Kidney epithelial cell (primary cell): ENCODE measurements at places on chromosomes 12 and 14.

DNA sequence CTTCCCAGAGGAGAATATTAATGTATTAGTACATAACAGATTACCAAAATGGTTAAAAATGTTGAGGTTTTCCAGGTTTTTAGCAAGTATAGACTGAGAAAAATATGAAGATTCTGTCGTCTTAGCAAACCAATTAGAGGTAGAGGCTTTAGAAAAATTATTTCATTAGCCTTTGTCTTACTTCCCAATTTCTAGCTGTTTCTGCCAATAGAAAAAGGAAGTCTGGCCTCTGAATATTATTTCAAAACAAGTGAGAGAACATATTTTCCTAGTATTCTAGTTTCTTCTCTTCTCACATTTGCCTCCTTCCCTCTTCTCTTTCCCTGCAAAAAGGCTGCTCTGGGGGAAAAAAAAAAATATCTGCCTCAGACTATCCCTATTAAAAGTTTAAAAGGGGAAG, 16.4 kb downstream of the IPO8 start:
- DNase-seq, result no peak

DNA sequence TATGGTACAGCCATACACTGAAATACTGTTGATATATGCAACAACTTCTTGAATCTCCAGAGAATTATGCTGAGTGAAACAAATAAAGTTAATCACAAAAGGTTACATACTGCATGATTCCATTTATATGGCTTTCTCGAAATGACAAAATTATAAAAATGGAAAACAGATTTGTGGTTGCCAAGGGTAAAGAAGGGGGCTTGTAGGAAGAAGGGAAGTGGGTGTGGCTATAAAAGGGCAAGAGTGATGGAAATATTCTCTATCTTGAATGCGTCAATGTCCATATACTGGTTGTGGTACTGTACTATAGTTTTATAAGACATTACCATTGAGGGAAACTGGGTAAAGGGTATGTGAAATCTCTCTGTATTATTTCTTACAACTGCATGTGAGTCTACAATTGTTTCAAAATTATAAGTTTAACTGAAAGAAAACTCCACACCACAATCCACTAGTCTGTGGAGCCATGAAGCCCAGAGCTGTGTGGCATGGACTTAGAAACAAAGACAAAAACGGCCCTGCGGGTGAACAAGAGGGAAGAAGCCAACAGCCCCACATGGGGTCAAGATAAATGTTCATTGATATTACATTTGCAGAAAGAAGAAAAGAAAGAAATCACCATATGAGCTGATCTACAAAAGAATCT, 18.3 kb upstream of the TSPAN11 start:
- no peak for DNase-seq

DNA sequence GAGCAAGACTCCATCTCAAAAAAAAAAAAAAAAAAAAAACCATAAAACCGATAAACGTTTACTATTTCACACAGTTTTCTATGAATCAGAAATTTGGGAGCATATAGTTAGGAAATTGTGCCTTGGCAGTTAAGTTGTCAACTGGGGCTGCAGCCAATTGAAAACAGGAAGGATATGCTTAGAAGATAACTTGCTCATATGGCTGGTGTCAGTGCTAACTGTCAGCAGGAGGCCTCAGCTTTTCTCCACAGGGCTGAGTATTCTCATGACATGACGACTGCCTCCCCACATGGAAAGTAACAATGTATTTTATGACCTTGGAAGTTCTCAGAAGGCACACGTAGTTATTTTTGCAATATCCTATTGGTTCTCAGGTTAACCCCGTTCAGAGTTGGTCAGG, 29.6 kb upstream of the OR5AU1 start:
- no peak for DNase-seq

DNA sequence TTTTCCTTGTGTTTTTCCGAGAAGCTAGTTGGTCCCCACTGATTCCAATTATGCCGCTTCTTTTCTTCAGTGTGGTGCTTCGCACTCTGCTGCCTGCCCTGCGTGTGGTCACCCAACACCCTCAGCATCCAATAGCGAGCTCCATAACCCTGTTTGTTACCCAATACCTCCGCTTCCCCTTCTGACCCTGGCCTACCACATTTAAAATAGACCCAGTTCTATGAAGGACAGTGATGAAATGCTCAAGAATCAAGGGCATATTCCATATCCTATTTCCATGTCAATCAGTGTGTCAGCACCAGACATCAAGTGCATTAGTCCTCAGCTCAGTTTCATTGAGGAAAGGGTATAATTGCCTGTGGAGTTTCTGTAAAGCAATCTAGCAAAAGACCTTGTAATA, 9.5 kb downstream of the NDRG2 start:
- DNase-seq, result no peak

GRCh38 chr12:3905664-3906063, 32.5 kb upstream of the PARP11 start:
- DNase-seq, result no peak

DNA sequence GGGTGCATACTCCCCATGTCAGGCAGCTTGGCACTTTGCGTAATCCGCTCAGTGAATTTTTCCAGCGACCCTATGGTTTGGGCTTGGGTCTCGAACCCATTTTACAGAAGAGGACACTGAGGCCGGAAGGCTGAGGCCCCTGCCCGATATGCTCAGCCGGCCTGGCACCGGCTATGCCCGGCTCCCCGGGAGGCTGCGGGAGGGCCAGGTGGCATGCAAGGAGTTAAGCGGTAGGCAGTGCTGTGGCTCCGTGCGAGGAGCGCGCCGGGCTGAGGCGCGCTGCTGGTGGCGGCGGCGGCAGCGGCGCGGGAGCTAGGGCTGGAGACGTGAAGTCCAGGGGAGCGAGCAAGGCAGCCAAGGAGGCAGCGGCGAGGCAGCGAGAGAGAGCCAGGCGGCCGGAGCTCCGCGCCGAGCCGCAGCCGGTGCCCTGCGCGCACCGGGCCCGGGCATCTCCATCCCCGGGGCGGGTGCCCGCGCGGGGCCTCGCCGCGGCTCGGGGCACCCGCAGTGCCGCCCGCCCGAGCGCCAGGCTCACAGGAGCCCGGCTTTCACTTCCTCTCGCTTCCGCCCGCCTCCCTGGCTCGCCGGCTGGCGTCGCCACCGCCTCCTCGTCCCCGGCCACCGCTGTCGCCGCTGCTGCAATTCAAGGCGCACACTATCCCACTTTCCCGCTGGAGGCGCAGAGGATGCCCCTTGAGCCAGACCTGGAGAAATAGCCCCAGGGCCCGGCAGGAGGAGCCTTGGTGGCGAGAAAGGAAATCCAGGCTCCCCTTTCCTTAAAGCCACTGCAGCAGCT, at the start of gene WSCD2:
TSS of gene WSCD2 (plus strand) at position 272 of the 796 bp plus-strand sequence. CDS start 66,545 bp downstream, outside the sequence.
- no peak for DNase-seq

GRCh38 chr14:101963656-101964296, 597 bp upstream of the DYNC1H1 start:
- no peak for DNase-seq

DNA sequence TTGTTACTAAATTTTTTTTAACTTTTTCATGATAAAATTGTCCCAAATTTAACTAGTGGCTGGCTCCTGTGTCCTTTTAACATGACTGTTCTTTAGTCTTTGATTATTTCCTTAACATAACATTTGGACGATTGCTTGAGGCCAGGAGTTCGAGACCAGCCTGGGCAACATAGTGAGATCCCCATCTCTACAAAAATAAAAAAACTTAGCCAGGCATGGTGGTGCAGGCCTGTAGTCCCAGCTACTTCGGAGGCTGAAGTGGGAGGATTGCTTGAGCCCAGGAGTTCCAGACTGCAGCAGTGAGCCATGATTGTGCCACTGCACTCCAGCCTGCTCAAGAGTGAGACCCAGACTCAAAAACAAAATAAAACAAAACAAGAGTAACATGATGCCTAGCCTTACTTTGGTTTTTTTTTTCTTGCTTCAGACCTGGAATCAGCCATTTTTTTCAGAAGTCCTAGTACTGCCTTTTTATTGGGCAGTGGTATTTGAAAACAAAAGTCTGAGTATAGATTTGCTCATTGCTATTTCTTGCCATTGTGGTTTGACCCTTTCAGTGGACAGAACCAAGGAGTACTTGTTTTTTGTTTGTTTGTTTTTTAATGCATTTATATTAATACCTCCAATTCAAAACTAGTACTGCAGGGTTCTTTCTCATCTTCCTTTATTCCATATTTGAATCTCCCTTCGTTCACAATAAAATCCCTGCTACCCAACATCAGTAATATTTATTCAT, 4.8 kb downstream of the TOGARAM1 start:
- DNase-seq, result no peak

- no peak for DNase-seq
Measured at GRCh38 chr12:3087758-3088650, 10.8 kb downstream of the TSPAN9 start.

GRCh38 chr12:80262346-80262745, 163.0 kb downstream of the OTOGL start:
- DNase-seq, result peak; percentile 44

DNA sequence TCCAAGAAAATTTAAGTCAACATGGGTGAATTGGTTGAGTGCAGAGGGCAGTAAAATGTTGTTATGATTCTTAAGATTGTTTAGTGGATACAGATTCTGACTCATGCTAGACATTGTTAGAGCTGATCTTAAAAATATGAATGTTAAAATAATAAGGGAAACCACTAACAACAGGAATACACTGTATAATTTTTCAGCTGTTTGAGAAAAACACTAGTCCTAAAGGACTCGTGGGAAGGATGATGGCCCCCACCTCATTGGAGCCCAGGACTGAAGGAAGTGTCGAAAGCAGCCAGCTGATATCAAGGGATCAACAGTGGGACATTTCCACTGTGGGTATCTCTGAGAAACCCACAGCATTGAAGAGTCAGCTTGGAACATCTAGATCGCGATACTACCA, 82.9 kb upstream of the SCAF11 start:
- no peak for DNase-seq

DNA sequence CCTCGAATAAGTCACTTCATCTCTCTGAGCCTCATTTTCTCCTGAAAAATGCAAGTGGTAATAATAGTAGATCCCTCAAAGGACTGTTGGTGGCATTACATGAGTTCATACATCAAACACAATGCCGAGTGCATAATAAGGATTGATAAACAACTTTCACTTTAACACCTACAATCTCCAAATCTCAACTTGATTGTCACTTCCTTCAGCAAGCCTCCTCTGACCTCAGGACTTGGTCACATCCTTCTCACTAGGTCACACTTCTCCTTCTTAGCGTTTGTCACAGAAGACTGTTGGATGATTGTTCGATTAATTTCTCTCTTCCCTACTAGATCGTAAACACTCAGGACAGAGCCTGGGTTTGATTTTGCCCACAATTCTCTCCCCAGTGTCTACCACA, 7.9 kb upstream of the PRKAB1 start:
- no peak for DNase-seq

GRCh38 chr12:79482921-79483320, 207.8 kb downstream of the PAWR start:
- no peak for DNase-seq

GRCh38 chr12:132422381-132423043, 67.4 kb upstream of the FBRSL1 start:
- no peak for DNase-seq
